GM19239 (cell line): ENCODE measurements at places on chromosomes 4 and X.

GRCh38 chr4:112633477-112634235, 3.1 kb downstream of the ZGRF1 start:
- no peak for DNase-seq

- no peak for DNase-seq
These were observed 315.9 kb downstream of the LDB2 start for GRCh38 chr4:16582526-16582925.

- no peak for DNase-seq
These were observed 212.7 kb downstream of the KCNIP4 start for GRCh38 chr4:21735866-21736265.

DNA sequence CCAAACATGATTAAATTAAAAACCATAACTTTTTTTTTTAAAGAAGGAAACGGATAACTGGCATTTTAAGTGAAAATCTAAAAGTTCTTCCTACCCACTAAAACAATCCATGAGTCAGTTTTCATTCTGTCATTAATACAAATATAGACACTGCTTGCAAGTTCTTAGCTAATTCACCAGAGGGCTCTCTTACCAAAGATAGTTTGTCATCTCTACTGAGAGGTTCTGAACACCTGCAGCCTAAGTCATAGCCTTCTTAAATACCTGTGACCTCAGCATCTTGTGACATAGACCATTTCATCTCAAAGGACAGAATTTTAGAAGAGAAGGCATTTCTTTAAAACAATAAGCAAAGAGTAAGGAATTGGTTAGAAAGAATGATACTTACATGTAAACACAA, 65.3 kb upstream of the FAM120C start:
- no peak for DNase-seq

DNA sequence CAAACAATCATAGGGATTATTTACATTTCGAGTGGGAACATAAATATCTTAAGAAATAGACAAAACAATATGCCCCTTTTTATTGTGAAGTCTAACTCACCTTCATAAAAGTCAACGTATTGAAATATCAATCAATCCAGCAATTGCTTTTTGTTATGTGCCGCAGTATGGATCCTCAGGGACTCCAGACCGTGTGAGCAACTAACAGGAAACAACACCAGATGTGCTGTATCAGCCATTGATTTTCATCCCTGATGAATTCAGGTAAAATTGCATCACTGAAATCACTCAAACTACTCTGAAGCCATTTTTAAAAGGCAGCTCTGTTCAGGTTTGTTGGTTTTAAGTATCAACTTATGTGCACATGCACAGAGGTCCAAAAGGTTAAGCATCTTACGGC, 197.3 kb upstream of the FAT1 start:
- DNase-seq, result no peak

DNA sequence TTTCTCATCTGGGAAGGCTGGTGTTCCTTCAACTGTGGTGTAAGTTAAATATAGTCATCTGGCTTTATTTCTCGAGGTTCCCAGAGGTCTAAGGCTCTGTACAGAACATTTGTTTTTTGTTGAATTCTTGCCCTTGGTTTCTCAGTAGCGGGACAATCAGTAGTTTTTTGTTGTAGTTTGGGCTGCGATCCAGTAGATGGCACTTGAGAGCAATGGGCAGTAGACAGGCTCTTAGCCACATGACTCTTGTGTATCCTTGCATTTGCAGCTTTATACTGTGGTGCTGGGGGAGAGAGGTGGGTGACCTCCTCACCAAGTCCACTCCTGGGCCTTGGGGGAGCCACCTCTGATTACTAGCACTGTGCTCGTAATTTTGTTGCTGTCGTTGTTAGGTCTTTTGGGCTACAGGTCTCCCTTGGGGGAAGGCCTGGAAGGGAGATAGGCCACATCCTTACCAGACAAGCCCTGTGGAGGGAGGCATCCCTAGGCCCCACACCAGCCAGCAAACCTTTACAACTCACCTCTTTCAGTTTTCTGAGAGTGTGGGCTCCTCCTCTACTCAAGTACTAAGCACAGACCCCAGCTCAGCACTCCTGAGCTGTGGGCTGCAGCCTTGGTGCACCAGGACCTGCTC, 8.1 kb downstream of the ETDB start:
- DNase-seq, result no peak

DNA sequence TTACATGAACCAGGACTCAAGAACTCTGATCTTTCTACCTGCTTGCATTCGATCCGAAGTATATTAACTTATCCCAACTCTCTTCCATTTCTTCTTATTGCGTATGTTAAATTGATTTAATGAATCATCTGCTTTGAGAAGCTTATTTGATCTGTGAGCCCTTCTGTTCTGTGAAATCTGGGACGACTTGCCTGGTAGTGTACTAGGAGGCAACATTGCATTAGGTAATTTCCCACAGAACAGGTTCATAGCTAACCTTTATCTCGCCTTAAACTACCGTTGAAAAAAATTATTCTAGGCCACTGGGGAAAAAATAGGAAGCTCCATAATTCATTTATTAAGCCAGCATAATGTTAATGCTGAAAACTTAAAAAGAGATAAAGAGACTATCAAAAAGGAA, 67.2 kb upstream of the MAB21L2 start:
- no peak for DNase-seq

- DNase-seq, result no peak
These were observed 3.4 kb upstream of the PCDH7 start for GRCh38 chr4:30716681-30717207.

- DNase-seq, result no peak
These were observed 2301.3 kb upstream of the TENM3 start for GRCh38 chr4:179941911-179942310.

DNA sequence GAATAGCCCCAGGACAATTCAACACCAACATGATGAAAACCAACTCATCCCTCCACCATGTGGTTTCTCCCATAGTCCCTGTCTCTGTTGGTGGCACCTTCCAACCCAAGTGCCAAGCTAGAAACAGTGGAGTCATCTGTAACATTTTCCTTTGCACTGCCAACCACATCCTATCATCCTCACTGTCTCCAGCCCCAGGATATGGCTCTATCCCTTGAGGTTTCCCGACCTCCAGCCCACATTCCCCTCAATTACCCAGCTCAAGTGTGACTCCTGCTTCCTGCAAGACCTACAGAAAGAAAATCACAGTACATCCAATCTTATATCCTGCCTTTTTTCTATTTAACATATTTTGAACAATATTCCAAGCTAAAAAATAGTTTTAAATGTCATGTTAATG, 24.2 kb downstream of the PNMA6F start:
- no peak for DNase-seq
